ENCODE measurements at places on chromosomes 4 and X. TPM values are rescaled to one million over a fixed set of nuclear protein-coding genes. Genes with fewer than 3 reads are reported as not detected.

GTPBP6 gene
- 28.2 TPM for total RNA-seq

ADGRA3 gene
- 15.3 TPM for total RNA-seq

TBCK gene
- 27.1 TPM for total RNA-seq

TMEM150C gene
- total RNA-seq: 13.0 TPM

NAT8L gene
- under 0.01 TPM for total RNA-seq

XG gene
- under 0.01 TPM for total RNA-seq

CAPN6 gene
- total RNA-seq: not detected

EFHC2 gene
- total RNA-seq: not detected

DNA sequence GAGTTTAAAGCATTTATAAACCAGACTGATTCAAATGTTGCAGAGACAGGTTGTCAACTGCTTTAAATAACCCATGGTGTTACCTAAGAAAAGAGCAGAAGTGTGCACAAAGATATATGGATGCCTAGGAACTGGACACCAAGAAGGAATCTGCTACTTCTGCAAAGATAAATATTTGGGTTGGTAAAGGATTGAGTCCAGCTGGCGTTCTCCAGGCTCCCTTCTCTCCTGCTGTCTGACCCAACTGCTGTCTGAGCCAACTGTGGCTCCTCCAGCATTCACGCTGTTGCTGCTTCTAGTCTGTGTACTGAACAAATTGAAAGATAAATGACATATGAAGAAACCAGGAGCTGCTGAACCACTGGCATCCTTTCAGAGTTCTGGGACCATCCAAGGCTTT lies 1167.8 kb upstream of the PRKX start:
- no peak for DNase-seq

- DNase-seq: no peak
Measured at GRCh38 chrX:37712458-37712857, 26.9 kb downstream of the XK start.

DNA sequence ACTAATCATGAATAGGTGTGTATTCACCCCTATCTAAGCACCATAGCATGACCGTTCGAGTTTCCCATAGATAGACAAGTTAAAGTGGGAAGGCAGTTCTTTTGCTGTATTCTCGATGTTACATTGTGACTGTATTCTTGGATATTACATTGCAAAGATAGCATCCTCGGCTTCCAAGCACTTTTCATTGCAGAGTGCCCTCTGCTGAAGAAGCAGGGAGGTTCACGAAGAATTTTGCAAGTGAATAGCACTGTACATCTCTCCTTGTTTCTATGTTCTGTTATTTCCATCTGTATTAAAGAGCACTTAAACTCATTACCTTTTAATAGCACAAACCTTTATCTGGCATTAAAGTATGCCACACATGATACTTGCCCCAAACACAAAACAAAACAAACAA lies 426.7 kb upstream of the ARX start:
- no peak for DNase-seq

DNA sequence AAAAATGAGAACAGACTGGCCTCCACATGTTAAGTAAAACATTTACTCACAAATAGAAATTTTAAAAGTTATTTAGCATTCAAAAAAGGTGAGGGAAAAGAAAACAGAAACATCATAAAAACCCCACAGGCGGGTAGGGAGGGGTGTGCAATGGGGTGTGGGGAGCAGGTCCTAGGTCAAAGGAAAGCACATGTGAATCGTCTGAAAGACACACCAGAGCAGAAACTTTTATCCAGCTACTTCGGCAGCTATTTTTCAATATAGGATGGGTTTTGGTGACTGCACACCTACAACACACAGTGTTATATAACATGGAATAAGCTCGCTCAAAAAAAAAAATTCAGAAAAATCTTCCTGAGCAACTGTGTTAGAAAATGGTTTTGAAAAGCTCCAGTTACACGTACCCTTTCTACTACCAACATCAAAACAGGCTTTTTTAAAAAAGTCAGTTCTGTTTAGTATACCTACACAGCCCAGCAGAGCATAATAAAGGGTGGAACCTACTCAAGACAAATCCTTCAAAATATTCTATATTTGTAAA lies 1.6 kb downstream of the OTUD4 start:
- DNase-seq: peak; percentile 9

GRCh38 chrX:45710081-45710801 lies 509.6 kb upstream of the DIPK2B start:
- DNase-seq: no peak

DNA sequence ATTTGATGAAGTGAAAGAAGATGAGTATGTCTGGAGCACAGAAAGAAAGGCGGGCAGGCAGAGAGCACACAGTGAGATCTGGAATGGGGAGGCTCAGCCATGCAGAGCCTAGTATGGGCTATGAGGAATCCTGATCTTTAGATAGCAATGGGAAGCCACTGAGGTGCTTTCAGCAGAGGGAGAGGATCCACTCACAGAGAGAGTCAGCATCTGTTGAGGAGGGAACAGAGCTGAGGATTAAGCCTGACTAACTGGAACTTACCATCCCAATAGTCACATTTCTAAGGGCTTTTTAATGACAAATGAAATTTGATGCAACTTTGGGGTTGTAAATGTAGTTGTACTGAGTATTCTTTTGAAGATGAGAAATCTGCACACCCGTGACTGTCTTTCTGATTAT lies 20.6 kb upstream of the FGFBP2 start:
- no peak for DNase-seq

DNA sequence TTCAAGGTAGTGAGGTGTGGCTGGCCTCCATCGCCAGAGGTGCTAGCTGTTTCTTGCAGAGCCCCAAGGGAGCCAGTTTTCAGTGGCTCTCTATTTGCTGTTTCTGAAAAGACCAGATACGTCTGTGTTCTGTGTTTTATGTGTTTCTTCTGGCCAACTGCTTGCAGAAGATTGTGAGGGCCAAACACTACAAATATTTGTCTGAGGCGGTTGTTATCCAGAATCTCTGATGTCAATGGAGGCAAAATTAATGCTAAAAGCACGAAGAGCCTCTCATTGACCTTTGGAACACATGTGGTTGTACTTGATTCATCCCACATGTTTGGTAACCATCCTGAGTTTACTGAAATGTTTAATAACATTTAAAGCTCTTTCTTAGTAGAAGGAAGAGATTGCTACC lies 113.9 kb downstream of the CT47B1 start:
- no peak for DNase-seq

DNA sequence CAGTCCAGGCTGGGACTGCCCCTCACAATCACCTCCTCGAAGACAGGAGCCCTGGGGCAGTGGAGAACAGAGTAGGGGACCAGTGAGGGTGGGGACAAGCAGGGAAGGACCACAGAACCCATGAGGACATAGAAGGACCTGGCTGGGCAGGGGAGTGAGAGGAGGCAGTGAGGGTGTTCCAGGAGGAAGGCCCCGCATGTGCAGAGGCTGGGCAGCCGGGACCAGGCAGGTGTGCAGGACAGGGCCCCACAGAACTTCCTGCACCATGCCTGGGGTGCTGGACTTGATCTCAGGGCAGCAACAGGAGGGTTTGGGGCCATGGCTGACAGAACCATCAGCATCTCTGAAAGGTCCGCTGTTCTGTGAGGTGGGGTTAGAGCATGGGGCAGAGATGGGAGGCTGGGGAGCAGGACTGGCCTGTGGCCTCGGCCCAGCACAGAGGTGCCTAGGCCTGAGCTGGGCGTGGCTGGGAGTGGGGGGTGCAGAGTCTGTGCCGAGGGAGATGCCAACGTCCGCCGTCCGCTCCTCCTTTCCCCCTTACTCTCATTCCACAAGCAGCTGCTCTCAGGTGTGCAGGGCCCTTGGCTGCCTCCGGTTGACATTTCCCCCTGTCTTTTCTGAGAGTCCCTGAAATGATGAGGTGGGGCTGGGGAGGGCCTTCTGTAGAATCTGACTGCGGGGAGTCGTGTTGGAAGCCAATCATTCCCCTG lies 40.8 kb downstream of the EVC start:
- DNase-seq: no peak
